SK-N-MC (cell line): ENCODE measurements at places on chromosomes 2 and 18.

GRCh38 chr18:5488844-5489243, 55.0 kb downstream of the EPB41L3 start:
- no peak for DNase-seq

DNA sequence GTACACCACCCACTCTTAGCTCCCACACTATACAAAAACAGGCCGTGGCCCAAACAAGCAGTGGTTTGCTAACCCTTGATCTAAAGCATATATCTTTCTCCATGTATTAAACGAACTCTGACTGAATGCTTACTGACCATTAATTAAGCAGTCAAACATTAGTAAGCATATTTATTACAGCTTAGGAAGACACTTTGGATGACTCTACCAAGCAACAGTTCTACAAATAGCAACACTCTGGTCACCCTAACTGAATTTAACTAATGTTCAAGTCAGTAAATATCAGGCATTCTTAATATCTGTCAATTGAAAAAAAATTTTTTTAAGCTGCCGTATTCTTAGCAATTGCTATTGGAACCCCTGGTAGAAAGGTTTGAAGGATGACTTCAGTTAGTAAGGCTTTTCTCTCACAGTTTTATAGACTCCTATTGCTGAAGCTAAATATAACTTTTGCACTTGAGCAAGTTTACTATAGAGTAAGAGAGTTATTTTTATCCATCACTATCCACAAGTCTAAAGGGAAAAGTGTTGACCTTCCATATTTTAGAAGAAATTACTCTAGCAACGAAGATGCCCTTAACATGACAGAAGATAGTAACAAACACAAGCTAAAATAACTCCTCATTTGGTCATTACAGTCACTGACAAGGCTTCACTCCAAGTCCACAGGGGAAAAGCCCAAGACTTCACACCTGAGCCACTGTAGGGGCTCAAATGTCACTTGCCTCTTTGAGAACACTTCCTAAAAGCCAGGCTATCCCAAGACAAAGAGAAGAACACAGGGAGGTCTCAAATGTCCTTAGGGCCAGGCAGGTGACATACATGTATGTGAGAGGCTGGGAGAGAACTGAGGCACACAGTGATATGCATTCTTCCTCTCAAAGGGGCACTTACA, 74.4 kb downstream of the RTN4 start:
- DNase-seq, result no peak

- DNase-seq, result no peak
These were observed 29.8 kb upstream of the TAF1B start for GRCh38 chr2:9813312-9814128.

DNA sequence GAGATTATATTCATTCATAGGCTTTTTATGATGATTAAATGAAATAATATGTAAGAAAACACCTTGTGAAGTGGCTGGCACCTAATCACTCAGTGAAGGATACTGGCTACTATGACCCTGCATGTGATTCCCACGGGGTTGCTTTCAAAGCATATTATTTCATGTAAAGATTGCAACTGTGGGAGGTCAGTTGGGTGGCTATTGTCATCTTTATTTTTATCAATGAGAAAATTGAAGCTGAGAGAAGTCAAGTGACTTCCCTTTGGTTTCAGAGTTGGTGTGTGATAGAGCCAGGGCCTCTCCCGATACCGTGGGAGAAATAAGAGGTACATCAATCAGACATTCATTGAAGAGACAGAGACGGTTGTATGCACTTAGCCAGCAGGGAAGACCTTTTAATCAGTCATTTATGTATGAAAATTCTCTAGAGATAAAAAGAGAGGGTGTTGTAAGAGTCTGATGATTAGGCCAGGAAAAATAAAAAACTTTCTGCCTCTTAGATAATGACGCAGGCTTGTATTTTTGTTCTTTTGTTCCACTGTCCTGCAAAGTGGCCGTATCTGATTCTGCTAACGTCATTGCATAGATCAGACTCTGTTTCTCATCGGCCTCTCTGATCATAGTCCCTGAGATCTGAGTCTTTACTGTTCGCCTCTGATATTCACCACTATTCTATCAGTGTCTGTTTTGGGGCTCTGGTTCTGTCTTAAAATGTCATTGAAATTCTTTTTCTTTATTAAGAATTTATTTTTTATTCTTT, 50.5 kb downstream of the QPCT start:
- DNase-seq, result no peak

DNA sequence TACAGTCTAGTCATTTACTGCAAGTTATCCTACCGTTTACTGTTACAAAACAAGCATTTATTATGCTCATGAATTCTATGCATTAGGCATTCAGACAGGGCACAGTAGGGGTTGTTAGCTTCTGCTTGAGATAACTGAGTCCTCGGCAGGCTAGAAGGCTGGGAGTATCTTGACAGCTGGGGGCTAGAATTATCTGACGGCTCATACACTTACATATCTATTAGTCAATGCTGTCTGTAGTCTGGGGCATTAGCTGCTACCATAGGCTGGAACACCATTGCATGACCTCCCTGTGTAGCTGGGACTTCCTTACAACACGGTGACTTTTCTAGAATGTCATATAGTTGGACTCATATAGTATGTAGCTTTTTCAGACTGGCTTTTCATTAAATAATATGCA, 61.9 kb upstream of the ALK start:
- no peak for DNase-seq

- DNase-seq, result no peak
These were observed 41.6 kb downstream of the ARHGEF4 start for GRCh38 chr2:130878316-130878715.

DNA sequence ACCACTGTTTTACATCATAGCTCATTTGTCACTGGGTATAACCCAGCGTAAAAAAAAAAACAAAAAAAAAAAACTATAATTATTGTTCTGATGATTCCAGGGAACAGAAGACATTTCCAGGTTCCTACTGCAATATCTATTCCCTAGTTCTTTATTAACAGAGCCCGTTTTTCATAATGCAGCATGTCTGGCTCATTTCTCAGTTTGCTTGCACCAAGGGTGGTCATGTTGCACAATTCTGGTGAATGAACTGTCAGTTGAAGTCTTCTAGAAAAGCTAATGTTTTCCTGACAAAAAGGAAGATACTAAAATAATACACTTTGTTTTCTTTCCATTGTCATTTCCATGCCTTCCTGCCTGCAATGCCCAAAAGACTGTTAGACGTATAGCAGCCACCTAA, 180.1 kb downstream of the RDH14 start:
- DNase-seq, result no peak

DNA sequence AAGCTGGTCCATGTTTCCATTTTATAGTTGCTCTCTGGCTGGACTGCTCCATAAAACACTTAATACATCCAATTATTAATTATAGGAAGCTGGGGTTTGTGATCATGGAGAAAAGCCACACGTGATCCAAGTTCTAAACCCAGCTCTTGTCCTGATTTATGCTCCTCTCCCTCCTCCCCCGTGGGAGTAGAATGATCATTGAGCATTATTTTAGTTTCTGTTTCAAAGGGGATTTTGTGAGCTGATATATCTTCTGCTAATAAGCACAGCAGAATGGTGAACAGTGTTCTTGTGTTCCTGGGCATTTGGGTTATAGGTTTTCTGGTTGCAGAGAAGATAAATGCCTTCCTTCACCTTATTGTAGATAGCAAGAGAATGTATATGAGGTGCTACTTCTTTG, 135.7 kb upstream of the TMEM200C start:
- no peak for DNase-seq

DNA sequence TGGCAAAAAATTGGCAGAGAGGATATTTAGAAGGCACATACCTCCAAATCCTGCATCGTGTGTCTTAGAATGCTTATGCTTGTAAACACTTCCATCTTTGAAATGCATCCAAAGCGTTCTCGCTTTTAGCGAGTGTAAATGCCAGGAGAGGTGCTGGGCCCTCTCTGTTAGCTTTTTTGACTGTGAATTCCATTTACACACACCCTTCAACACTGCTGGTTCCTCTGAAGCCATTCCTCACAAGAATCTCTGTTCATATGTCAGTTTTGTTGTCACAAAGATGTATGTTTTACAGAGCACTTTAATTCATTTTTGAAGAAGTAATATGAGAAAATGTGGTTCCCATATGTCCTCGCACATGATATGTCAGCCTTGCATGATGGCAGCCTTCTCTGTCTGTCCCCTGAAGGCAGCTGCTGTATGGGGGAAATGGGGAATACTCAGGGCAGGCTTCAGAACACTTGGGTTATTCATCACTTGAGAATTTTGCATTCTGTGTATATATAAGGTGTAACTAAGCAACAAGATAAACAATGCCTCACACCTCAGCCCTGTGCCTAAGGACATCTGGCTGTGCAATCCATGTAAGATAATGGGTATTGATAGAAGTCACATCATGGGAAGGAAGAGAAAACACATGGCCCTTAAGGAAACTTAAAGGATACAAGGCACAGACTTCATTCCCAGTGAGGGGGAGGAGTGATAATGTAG, 52.3 kb downstream of the RAB27B start:
- DNase-seq, result no peak

DNA sequence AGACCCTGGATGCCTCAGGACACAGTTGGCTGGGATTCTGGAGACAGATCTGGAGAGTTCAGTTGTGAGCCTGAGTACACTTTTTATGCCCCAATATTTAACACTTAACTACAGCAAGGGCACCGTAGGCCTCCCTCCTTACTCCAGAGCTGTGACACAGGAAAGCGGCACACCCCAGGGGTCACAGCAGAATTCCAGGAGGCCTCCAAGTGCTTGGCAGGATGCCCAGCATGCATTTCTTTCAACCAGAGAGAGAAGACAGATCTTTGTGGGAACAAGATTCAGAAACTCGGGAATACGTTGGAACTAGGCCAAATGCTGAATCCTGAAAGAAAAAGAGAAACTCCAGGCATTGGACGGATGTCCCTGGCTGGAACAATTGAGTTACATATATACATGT, 199.2 kb upstream of the NT5C1B start:
- DNase-seq, result peak; percentile 1

DNA sequence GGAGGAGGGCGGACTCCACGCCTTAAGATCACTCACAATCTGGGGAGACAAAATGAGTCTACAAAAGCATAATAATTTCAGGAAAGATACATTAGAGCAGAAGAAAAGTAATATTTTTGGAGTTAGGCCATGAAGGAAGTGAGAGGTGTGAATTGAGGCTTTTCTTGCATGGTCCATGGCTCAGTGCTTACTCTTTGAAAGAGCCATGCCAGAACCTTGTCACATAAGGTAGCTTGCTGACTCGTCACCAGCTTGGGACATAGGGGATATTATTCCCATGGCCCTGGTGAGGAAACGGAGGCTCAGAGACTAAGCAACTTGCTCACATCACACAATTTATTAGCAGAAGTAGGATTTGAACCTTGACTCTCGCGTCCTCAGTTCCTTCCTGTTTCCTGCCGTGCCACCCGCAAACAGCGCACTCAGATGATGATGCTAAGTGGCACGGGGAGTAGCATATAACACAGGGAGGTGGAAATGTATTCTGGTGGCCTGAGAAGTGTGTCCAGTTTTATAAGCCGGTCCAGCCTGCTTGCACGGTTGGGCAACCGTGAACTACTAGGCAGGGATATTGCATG, 312.2 kb upstream of the EPAS1 start:
- no peak for DNase-seq

GRCh38 chr2:200677721-200678532, 92.1 kb downstream of the AOX1 start:
- no peak for DNase-seq

DNA sequence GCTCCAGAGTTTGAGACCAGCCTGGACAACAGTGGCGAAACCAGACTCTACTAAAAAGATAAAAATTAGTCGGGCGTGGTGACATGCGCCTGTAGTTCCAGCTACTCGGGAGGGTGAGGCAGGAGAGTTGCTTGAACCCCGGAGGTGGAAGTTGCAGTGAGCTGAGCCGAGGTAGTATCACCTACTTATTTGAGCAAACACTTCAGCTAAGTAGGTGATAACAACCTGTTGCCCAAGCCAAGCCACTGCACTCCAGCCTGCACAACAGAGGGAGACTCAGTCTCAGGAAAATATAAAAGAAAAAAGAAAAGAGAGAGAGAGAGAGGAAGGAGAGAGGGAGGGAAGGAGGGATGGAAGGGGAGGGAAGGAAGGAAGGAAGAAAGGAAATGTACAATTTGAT, 21.3 kb downstream of the FER1L5 start:
- DNase-seq, result no peak

DNA sequence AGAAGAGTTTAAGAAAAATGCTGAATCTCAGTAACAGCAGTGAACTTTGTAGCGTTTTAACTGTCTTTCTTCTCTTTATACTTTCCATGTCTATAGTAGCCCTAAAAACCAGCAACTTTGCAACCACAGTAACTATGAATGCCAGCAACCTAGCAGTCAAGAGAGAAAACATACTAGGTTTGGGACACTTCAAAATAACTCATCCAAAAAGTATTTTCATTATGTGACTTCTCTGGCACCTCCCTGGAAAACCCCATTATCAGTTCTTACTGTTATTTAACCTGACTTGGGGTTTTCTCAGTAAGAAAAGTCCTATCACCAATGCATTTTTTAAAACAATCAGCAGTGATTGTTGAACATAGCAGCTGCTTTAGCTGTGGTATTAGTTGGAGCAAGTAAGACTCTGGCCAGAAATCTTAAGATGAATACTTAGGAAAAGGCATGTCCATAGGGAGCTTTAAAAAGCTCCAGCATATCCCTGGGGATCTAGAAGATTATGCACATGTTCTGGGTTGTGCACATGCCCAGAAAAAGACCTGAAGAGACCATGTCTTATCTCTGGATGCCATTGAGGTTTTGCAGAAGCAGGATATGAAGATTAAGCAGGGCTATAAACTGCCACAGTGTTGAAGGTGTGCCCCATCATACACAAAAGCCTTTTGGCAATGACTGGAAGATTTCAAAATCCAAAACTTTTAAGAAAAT, 411.3 kb downstream of the CMPK2 start:
- DNase-seq, result peak; percentile 44

DNA sequence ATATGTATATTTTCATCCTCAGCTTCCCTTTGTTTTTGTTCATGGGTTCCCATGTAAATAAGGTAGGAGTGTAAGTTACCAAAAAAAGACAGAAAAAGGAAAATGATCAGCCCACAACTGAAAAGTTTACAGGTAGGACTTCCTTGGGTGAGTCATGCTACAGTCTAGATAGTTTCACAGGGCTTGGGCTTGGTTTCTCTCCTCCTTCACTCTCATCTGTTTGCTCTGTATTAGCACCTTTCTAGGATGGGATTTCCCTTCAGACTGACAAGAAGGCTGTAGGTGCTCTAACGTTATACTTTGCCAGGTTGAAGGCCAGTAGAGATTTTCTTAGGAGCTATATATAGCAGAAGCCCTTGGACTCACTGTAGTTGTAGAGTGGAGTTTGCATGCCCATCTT, 57.9 kb downstream of the FAM171B start:
- DNase-seq, result no peak

DNA sequence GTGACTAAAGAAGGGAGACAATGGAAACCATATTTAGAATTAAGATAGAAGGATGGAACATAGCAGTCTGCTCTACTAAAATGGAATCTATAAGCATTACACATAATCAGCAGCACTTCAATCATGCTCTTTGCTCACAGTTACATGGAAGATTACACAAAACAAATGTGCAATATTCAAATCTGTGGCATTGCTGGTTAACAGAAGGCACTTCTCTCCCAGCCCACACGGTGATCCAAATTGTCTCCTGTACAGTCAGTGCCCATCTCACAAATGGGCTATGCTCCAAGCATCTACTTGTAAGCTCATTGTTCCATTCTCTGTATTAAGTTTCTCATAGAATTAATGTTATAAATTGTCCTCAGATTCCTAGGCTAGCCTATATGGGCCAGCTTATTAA, 716.6 kb downstream of the NRXN1 start:
- no peak for DNase-seq

- no peak for DNase-seq
These were observed 559.3 kb upstream of the ID2 start for GRCh38 chr2:8122520-8122919.
